Stimulated activated CD4-positive, alpha-beta T cell treated with anti-CD3 and anti-CD28 coated beads, Interleukin-1b, Interleukin-23, amount 100 ng/mL, for 1 hour (primary cell): ENCODE measurements at places on chromosomes 4 and X.

- no peak for DNase-seq
Observed at GRCh38 chrX:68180579-68180978, 252.7 kb downstream of the OPHN1 start.

DNA sequence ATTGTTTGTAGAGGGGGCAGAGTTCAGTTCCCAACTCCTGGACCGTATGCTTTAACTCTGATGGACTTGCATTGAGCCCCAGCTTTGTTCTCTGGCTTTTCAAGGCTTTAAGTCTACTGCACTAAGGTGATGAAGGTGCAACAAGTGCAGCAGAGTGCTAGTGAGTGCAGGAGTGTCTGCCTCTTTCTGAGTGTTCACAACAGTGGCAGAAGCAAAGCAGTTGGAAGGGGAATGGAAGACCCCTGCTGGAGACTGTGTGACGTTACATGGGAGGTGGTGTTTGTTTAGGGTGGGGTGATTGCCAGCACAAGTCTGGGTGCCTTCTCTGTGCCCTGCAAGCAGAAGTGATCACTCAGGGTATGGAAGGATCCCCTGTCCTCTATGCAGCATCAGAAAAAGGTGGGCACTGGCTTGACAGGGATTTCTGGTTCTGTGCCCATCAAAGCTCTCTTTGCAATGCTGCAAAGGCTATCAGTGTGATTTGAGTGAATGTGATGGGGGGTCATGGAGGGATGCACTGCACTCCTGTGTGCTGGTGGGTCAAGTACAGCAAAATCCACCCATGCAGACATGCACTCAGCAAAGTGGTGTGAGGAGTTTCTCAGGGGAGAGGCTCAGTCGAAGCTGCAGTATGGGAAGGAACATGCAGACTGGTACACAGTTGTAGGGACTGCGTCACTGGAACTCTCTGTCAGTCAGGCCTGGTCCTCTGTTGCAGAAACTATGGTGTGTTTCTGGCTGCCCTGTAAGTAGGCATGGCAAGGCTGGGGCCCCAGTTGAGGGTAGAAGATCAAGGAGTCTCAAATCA lies 70.9 kb upstream of the UGT2B7 start:
- no peak for DNase-seq

- DNase-seq, result no peak
Observed at GRCh38 chrX:47247206-47247998, 14.6 kb downstream of the USP11 start.

GRCh38 chrX:153885208-153885787 lies 675 bp downstream of the L1CAM start:
- no peak for DNase-seq

DNA sequence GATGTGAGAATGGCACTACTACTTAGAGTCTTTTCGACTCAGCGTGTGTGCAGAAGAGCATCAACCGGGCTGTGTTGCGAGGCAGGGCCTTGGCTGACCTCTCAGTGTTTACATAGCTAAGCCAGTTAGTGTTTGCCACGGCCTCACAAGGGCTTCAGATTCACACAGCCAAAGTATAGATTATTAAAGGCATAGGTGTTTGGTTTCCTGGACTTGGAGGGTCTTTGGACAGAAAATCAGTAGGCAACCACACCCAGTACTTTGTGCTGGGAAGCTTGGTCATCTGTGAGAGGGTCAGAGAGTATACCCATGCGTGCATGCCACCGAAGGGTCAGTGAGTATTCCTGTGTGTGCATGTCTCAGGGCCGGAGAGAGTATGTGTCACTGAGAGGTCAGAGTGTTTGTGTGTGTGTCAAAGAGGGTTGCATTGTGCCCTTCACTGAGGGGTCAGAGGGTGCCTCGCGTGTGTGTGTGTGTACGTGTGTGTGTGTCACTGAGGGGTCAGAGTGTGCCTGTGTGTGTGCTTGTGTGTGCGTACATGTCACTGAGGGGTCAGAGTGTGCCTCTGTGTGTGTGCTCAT lies 69.7 kb upstream of the MSANTD1 start:
- DNase-seq, result no peak

DNA sequence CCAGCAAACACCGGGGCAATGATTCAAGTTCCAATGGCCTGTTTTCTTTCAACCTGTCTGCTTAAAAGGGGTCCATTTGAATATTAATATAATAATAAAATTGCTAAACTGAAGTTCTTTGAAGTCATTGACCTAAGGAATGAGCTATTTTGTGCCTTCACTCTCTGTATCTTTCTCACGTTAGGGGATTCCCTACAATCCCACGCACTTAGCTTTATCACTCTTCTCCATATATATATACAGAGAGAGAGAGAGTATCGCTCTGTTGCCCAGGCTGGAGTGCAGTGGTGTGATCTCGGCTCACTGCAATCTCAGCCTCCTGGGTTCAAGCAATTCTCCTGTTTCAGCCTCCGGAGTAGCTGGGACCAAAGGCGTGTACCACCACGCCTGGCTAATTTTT lies 83.9 kb upstream of the NWD2 start:
- no peak for DNase-seq

DNA sequence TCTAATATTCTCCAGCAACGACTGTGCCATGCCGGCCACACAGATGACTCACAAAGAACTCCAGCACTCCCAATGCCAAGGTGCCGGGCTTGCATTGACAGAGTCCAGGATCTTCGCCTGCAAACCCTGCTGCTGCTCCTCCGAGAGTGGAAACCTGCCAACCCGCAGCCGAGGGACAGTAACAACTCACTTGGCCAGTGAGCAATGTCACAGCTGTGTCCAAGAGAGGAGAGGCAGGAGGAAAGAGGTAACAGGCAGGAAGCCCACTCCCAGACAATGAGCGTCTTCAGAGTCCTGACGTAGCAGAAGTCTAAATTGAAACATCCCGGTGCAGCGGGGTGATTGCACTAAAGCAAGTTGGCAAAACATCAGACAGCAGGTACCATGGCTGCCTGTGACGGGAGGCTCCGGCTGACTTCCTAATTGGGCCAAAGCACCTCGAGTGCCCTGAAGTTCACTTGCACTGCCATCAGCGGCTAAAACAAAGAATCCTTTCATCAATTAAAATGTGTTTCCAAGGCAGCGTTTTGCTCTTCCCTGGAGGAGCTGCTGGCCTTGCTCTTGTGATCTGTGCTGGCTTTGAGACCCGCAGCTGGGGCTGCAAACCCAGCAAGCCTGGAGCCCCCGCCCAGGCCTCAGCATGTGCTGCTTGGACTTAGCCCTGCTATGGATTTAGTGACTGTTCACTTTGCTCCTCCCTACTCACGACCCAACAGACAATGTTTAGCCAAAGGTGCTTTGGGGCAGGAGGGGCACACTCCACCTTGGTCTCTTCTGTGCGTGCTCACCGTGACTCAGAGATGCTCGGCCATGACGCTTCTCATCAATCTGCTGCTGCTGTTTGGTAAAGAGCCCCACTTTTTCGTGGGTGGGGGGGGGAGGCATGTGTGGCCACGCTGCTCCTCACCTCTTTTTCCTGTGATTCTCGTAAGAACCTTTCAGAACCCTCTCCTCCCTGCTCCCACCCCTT lies 36.5 kb downstream of the DCTD start:
- no peak for DNase-seq

GRCh38 chrX:17441965-17442364 lies 67.0 kb downstream of the NHS start:
- DNase-seq, result no peak

DNA sequence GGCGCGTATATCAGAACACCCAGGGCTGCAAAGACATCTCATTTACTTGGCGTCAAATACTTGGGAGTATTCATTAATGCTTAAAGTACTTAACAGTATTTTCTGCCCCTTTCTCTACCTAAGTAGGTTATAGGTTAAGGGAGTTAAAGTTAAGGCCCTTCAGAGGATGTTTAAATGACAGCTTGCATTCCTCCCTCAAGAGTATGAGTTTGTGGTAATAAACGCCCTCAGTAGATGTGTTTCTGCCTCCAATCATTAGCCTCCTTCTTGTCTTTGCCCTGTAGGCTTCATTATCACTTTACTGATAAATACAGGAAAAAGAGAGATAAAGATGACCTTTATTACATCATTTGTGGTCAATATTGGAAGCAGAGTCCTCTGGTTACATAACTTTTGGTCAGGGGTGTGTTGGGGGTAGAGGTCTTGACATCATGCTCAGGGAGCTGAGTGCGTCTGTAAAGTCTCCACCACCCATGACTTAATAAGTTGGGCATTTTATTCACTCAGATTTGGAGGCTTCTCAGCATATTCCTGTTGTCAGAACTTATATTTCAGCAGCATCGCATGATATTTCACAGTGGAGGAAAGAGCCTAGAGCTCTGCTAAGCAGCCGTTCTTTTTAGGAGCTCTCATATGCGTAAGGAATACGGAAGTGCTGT lies 145.9 kb downstream of the CPE start:
- DNase-seq, result no peak

DNA sequence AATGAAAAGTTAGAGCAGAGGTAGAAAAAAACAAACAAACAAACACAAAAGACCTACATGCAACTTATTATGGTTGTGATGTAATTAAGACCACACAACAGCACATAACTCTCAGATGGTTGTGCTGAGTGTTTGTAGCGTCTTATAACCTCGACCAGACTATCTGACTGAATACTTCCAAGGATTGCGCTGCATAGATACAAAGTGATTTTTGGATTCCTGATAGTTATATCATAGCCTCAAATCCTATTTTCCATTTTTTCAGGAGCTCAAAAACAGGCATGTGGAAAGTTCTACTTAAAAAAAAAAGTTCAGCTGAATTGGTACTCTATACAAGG lies 236.1 kb downstream of the SPRY1 start:
- DNase-seq, result no peak

DNA sequence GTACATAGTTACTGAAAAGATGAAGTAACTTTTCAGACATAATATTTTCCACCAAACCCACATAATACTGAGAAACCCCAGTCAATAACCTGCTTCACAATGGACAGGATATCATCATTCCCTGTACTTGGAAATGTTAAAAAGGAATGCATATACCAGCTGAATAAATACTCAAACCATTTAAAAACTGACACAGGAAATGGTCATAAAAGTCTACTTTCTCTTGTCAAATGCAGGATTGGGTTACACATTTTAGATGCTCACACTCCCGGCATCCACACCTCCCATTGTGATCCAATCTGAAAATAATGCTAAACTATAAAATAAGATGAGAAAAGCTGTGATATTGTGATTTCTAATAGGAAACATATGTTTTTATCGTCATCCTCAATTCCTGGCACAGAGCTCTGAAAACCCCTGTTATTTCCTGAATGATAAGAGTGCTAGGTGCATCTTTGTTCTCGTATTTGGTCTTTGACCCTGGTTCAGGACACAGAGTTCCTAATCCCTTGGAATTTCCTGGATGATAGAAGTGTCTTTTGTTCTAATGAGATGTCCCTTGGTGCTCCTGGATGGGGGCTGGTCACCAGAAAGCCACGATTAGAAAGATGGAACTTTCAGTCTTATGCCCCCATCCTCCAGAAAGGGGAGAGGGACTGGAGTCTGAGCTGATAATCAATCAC lies 821.3 kb downstream of the TRIML1 start:
- no peak for DNase-seq

- DNase-seq, result no peak
Observed at GRCh38 chr4:145784036-145784435, 104.1 kb downstream of the C4orf51 start.

DNA sequence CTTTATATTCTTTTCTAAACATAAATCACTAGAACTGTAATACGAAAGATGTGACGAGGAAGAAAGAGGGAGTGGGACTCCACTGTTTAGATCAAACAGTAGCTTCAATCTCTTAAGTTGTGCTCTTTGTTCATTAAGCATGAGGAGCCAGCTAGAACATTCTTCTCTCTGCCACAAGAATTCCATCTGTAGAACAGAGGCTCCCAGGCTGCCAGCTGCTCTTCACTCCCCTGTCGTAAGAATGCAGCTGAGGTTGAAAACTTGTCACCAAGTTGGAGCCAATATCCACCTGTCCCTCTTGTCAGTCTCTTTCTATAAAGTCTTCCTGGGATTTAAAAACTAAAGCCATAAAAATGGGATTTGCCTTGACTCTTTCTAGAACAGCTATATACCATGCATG lies 65.0 kb upstream of the SEC24B start:
- DNase-seq, result no peak

GRCh38 chrX:153925739-153926551 lies at the start of gene ARHGAP4:
Gene ARHGAP4 (minus strand): TSS chrX:153926264. CDS start chrX:153926202, 62 bp downstream.
- DNase-seq, result no peak

DNA sequence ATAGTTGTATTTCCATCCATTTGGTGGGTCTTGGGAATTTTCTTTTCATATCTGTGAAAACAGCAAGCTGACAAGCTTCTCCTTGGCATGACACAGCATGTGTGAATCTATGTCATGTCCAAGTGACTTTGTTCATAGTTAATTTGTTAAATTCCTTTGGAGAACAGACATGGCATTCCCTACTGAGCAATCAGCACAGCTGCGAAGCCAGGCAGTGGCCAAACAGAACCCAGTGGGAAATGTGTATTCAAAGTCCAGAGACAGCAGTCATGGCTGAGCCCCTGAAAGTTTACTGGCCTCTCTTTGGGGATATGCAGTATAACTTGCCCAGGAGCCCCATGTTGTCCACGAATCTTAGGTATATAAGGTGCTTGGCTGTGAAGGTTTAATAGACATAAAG lies 474.7 kb downstream of the NKX6-1 start:
- DNase-seq, result no peak
